Foreskin fibroblast (primary cell): ENCODE measurements at places on chromosomes 7 and 10.
A peak's percentile ranks its signal among the peaks of the same experiment; 100 is the strongest.

DNA sequence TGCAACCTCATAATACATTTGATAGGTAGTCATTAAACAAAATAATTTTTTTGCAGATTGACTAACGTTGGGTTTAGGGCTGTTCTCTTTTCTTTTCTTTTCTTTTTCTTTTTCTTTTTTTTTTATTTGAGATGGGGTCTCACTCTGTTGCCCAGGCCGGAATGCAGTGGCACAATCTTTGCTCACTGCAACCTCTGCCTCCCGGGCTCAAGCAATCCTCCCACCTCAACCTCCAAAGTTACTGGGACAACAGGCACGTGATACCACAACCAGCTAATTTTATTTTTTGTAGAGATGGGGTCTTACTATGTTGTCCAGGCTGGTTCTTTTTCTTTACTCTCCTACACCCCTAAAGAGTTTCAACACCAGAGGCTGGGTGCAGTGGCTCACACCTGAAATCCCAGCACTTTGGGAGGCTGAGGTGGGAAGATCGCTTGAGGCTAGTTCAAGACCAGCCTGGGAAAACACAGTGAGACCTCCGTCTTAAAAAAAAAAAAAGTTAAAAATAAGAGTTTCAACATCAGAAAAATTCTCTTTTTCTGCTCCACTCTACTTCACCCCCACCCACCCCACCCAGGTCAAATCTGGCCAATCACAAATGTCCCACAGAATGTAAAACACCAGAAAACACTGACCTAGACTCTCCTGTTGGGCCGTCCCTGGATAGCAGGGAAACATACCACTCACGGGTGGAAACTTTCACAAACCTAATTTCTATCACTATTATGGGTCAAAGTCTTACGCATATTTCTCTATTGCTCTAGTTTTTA is 3.0 kb downstream of the HIP1 start:
- DNase-seq: no peak

GRCh38 chr10:50387007-50387731 is 135.9 kb upstream of the ASAH2 start:
- DNase-seq: no peak

DNA sequence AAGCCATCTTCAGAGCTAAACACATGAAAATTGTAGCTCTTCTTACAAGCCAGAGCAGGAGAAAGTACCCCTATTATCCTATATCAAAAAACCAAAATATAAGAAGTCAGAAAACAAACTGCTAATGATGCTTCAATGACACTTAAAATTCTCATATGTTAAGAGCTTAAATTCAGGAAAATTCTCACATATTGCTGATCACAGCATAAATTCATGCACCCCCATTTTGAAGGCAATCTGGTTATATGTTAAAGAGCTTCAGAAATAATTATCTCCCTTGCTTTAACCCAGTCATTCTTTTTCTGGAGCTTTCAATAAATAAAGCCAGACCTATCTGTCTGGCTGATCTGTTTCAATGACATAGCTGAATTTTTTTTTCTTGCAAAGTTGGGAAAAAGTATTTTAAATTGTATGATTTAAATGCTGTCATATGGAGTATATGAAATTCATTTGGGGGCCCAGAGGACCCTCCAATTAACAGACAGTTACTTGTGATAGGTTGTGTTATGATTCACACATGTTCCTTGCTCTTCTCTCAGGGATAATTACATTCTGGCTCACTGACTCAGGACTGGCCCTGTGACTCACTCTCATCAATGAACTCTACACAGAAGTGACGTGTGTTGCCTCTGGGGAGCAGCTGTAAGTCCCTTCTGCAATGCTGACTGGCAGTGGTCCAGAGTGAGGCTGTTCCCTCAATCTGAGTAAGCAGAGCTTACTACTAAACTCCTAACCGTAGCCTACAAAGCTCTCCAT is 85.2 kb downstream of the HGF start:
- peak; percentile 100 for DNase-seq

GRCh38 chr7:11620406-11621253 is 211.4 kb downstream of the THSD7A start:
- no peak for DNase-seq

- DNase-seq: no peak
Measured at GRCh38 chr10:118751265-118751664, 3.5 kb downstream of the CACUL1 start.

GRCh38 chr10:24690961-24691512 is 32.6 kb downstream of the ARHGAP21 start:
- DNase-seq: peak; percentile 30

- no peak for DNase-seq
Measured at GRCh38 chr7:106767498-106768323, 97.4 kb upstream of the PIK3CG start.

- DNase-seq: no peak
Measured at GRCh38 chr7:90777886-90778285, 181.8 kb downstream of the CDK14 start.
